ENCODE measurements at places on chromosomes 1 and 21.

DNA sequence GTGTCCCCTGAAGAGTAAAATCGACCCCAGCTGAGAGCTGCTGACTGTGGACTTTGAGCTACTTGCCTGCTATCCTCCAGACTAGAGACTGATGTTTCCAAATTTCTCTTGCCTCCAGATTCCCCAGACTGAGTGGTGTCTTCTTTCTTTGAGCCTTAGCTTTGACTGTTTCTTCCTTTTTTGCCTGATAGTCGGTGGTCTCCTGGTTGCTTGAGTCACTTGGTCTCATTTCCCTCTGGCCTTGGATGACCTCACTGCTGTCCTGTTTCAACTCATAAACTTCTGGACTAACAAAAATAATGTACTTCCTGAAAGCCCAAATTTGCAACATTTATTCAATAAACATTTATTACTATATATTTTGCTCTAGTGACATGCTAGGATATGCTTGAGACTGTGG is 52.9 kb upstream of the DIPK1A start:
- DNase-seq: no peak

DNA sequence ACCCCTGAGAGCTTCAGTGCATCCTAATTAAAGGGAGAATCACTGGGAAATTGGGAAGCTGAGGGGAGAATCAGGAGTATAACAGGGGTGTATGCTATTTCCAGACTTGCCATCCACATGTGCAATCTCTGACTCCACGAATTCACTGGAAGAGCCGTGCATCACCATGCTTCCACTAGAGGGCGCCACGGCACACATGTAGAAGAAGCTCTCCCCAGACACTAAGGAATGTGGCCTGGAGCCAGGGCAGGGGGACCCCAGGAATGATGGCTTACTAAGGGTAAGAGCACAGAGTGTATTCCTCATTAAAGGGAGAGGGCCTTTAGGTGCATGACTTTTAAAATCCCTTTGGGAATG is 81.5 kb downstream of the ABCA4 start:
- DNase-seq: peak; percentile 72

GRCh38 chr1:64934115-64934877 is 32.1 kb downstream of the JAK1 start:
- no peak for DNase-seq

GRCh38 chr1:159012495-159012894 is 2.8 kb downstream of the IFI16 start:
- DNase-seq: peak; percentile 85

DNA sequence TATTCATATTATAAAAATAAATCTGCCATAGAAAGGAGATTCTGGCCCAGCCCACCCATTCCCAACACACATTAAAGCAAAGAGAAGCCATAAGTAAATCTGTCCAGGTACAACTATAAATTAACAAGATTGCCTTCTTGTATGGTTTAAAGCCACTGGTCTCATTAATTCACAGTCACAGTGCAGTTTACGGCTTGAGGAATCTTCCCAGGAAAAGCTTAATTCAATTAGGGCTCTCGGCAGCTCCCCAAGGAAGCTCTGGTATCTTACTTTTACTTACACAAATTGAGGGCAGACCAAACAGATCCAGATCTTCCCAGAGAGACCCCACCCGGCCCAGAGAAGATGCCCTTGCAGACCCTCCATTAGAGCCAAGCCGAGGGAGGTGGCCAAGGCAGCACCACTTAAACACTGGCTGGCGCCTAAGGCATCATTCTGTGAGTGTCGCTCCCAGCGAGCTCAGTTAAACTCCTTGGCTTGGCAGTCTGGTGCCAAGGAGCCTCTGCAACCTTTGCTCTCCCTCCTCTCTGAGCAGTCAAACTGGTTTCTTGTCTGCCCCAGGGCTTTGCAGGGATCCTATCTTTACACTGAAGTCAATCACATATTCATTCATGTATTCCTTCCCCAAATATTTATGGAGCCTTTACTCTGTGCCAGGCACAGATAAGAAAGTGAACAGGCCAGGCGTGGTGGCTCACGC is 10.7 kb downstream of the SLC9A1 start:
- DNase-seq: no peak

GRCh38 chr1:181936768-181937581 is 124.5 kb downstream of the ZNF648 start:
- peak; percentile 74 for DNase-seq

DNA sequence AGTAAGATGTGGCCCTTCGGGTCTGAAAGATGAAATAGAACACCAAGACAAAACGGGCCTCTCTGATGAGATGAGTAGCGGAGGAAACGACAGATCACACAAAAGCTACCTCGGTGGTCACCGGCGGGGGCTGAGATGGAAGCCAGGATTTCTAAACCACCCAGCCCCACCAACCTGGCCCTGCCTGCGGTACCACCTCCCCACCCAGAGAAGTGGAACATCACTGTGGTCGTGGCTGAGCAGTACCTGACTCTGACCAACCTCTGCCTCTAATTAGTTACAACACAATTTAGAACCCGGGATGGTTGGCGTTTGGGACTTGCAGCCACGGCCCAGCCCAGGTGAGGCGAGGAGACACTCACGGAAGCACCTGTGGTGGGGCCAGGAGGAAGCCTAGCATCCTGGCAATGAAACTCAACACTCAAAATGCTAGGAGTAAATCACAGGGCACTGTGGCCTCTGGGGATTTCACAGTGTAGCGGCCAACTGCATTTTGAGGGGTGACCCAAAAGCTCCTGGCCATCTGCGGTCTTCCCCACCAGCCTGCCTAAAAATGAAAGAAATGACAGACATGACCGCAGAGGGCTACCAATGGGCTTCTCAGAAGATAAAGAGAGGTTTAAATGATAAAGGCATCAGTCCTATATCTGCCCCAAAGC is 73.4 kb downstream of the ITPKB start:
- DNase-seq: peak; percentile 62

DNA sequence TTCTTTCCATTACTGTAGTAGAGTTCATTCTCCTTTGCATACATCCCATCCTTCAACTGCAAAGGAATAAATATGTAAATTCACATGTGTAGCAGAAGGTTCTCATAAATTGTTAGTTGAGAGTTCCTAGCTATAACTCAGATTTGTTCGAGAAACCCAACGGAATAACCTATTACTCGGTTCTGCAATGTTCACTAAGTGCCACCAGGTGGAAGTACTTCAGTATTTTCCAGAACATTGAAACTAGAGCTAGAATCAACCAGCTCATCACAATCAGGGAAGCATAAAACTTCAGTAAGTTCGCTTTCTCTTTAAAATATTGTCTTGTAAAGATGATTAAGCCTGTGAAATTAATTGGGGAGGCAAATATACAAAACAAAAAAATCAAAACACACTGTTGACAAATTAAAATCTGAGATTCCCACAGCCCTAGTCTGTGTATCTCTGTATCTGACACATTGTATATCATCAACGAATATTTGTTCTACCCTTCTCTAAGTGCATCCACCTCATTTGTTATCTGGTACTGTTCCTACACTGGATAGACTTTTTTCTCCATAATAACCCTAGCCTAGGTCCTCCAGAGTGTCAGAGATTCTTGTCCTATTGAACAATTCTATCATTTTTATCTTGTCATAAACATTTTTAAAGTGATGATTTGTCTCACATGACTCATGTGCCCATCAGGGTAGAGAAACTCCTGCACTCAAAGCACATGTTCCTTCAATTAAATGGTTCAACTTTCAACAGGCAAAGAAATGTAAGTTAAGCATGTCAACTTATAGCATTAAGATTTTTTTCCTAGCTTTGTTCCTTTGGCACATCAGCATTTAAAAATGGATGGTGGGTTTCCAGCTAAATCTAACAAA is 31.9 kb downstream of the MROH9 start:
- no peak for DNase-seq

DNA sequence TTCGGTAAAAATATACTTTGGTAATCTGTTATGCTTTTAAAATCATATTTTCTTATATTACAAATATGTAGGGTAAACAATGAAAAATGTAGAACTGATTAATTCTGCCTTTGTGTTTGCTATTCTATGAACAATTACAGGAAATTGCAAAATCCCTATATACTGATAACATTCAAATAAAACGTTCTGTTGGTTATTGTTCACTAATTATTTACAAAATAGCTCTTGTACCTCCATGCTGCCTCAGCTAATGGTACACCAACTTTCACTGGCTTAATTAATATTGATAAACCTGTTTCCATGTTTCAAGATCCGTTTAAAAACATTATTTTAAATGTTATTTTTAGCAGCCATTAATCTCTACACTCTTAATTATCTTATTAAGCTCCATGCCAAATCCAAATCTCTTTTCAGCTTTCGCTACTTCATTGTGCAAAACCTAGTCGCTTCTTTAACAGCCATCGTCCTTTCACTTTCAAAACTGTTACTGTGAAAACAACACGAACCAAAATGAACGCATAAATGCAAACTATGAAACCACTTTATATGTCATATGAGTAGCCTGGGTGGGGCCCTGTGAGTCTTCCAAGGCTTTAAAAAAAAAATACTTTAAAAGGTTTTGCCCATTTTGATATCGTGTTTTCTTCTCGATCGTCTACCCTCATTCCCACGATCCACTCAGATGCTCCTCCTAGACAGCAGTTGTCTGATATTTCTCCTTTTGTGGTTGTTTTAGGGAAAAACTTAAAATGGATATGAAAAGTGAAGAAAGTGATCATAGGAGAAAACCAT is 807.1 kb downstream of the USP25 start:
- no peak for DNase-seq

DNA sequence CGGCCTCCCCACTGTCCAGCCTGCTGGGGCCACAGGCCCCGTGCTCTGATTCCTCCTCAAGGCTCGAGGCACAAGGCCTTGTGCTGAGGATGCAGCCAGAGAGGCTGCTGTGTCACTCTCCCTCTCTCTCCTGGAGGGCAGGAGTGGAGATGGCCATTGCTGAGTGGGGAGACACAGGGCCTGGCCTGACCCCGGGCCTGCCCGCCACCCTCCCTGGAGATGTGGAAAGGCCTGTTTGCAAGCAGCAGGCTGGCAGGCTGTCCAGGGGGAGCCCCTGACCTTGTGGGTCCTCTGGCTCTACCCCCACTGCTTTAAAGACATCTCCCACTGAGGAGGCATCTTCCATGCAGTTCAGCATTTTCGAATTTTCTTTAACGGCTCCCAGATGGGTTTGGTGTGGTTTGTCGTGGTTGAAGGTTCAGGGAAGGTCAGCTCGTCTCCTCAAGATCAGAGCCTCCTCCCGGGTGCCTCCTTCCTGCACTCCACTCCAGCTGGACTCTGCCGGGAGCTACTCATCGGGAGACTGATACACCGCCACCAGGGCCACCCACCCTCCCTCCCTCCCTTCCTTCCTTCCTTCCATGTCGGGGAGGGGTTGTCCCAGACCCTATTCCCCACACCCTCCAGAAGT is 69.1 kb downstream of the SPSB1 start:
- DNase-seq: no peak

DNA sequence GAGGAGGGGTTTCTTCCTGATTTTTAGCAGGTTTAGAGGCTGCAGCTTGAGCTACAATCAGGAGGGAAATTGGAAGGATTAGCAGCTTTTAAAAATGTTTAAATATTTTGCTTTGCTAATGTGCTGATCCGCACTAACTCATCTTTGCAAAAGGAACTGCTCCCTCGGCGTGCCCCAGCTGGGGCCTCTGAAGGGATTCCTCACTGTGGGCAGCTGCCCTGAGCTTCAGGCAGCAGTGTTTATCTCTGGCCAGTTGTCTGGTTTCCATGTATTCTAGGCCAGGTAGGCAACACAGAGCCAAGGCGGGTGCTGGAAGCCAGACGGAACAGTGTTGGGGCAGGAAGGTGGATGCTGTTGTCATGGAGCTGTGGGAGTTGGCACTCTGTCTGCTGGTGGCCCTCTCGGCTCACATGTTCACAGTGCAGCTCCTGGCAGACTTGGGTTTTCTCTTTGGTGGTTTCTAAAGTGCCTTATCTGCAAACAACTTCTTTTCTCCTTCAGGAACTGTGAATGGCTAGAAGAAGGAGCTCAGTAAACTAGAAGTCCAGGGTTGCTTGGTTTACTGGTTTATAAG is 18.9 kb downstream of the NECAP2 start:
- DNase-seq: no peak

DNA sequence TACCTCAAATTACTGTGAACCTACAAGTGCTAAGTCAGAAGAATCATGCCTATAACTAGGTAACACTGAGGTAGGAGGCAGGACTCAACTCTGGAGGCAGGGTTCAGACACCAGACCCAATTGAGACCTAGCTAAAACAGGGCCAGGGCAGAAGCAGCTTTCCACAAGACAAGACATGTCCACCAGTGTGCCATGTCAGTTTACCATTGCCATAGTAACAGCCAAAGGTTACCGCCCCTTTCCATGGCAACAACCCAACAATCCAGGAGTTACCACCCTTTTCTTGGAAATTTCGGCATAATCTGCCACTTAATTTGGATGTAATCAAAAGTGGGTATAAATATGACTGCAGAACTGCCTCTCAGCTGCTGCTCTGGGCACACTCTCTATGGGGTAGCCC is 432.3 kb downstream of the DPYD start:
- DNase-seq: no peak

DNA sequence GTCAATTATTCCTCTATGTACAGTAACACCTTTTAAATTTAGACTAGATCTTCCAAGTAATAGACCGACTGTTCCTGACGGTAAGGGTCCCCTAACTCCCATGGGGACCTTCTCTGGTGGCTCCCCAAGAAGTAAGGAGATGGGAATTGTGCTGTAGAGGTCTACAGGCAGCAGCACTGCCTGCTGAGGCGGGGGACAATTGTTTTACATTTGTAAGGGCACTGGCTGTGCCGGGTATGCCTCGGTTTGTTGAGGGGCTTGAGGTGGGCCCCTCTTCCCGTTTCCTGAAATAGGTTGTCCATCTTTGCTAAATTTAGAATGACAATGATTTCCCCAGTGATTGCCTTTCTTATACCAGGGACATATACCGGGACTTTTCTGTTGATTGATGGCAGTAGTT is 13.1 kb upstream of the L1TD1 start:
- DNase-seq: no peak

DNA sequence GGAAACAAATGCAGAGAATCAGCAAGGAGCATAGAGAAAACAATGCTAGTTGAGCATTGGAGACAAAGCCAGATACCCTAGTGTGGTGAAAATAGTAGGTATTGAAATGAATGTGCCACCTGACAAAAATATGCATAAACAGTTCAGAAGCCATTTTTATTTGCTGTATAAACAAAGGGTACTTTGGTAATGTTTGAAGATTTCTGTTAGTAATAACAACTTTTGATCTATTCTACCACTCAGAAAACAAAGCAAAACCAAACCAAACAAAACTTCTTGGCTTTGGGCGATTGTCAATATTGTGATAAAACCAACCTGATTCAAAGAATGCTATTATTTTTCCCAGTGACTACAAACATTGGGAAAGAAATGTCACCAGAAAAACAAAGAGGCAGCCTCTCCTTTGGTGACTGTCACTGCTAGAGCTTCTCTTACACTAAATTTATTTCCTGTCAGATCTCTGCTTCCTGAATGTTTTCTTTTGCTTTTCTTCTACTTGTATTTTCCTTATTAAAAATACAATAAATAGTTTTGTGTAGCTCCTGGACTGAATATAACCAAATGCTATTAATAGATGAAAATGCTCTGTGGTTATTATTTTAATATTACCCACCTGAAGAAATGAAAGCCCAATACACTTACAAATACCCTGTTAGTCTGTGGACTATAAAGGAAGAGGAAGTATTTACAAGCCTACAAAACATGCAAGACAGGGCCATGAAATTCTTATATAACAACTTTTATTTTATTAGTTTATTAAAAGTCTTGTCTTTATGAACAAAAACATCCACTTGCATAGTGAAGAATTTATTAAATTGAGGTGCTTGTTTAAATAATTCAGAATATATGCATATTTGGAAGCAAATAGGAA is 5.7 kb downstream of the ATP6V1G3 start:
- DNase-seq: no peak

- peak; percentile 42 for DNase-seq
Observed at GRCh38 chr1:1908506-1908791, 6.6 kb upstream of the CALML6 start.

GRCh38 chr21:31847761-31848160 is 25.1 kb upstream of the HUNK start:
- DNase-seq: no peak

All from activated CD8-positive, alpha-beta T cell treated with anti-CD3 and anti-CD28 coated beads for 36 hours (primary cell).